ENCODE measurements at places on chromosomes 1 and 21.
A peak's percentile ranks its signal among the peaks of the same experiment; 100 is the strongest.

- DNase-seq: no peak
These were observed 229.9 kb downstream of the SLC45A1 start for GRCh38 chr1:8547791-8548190.

GRCh38 chr1:57162607-57163261 is 196.9 kb upstream of the C8B start:
- no peak for DNase-seq

GRCh38 chr1:199799116-199799515 is 228.4 kb upstream of the NR5A2 start:
- no peak for DNase-seq

DNA sequence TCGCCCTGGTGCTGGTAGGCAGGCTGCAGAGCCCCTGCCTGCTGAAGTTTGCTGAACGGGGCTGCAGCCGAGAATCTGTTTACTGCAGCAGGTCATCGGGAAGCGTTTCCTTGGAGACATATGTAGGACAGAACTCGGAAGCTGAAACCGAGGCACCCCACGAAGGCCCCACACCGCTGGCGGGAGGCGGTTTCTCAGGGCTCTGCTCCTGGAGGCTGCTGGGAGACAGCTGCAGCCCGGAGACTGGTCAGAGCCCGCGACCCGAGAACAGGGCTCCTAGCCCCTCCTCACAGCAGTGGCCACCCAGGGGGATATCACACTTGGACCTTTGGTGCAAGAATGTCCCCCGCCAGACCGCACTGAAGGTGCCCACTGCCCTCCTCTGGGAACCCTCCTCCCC is 12.7 kb upstream of the PLCH2 start:
- peak; percentile 30 for DNase-seq

DNA sequence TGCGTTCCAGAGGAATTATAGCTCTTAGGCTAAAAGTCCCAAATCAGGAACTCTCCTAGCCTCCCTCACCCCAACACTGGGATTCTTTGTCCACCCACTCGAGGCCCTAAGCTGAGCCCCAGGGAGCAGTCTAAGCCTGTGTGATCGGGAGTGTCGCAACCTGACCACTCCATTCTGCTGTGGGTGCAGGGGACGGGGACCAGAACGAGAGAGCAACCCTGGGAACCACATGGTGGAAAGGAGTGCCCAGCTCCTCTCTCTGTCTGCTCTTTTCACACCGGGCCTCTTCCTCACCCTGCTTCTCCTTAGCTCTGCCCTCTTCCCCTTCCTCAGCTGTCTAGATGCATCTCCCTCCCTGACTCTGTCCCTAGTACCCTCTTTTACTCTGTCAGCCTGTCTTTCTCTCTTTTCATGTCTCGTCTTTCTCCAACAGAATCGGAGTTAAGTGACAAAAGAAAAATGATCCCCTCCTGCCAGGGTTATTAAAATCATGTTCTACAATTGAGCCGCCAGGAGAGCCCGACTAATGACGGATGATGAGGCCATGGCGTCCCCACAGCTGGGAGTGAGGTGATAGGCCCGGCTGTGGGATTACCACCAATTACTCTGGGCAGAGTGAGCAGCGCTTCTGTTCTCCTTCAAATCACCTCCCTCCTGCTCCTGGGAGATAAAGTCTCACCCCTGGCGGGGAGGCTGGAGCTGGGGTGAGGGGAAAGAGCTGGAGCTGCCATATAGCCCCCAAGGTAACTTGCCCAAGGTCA is 34.5 kb upstream of the CSF3R start:
- no peak for DNase-seq

GRCh38 chr1:24413350-24414163 is at the start of gene STPG1:
TSS of gene STPG1 (minus strand) at chr1:24413782. CDS start at chr1:24401388, 12,394 bp downstream.
- peak; percentile 78 for DNase-seq

- no peak for DNase-seq
These were observed 204.0 kb upstream of the COA6 start for GRCh38 chr1:234169161-234169849.

All from hypothalamus (tissue), 51 donors.